NCI-H1417 treated with DMSO at 0.1 percent for 48 hours (cell line): ENCODE measurements at places on chromosomes 7 and 10.

DNA sequence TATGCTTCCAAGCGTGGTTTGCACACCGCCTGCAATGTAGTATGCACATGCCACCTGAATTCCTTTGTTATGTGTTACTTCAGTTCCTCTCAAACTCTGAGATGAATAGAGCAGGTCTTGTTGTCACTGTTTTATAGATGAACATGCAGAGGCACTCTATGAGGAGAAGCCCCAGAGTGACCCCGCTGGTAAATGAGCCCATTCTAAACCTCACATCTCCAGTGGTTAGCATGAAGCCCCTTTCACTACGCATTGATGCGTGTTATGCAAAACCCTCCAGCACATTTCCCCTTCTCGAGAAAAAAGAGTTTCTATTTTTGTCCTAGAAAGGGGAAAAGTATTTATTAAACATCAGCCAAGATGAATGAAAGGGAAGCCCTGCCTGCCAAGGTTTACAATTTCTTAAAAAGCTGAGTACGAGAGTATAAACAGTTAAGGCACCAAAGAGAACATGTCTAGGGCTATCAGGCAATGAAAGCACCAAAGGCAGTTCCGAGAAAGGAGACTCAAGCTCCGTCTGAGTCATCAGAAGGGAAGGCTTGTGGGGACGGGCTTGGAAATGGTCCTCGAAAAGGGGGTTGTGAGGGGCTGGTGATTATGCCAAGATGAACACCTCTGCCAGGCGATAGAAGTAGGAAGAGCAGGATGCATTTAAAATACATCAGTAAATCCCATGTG is 58.7 kb upstream of the PFKP start:
- no peak for DNase-seq

- no peak for DNase-seq
These were observed 40.8 kb upstream of the CTBP2 start for GRCh38 chr10:125201108-125201524.

GRCh38 chr10:68138526-68138925 is 29.2 kb downstream of the MYPN start:
- DNase-seq = no peak

DNA sequence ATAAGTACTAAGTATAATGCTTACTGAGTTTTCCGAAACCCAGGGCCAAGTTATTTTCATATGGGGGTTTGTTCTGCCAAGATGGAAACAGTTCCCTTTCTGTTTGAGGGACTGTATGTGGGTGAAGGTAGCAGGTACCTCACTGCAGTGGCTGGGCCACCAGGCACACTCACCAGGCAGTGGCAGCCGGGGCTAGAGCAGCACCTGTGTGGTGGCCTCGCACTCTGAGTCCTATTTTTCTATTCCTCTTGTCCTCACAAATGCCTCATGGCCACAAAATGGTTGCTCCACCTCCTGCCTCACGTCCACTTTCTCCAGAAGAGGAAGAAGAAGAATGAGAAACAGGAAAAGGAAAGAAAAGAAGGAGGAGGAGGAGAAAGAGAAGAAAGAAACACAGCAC is 167.3 kb upstream of the SHH start:
- DNase-seq = no peak

DNA sequence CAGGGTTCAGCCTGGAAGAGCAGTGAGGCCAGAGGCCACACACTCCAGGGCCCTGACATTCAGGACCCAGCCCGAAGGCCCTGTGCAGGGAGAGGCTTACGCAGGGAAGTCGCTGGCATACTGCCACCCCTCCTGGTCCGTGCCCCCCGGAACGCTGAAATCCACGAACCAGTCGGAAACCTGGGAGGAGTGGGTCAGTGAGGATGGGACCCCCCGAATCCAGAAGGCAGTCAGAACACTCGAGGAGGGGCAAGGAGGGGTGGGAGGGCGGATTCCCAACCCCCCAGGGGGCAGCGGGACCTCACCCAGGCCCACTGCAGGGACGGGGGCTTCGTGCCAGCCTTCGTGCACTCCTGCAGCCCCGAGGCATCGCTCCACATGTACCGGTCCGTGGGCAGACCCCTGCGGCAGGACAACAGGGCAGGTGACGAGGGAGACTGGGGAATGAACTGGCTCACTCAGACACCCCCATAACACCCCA is 13.5 kb downstream of the BHLHA15 start:
- DNase-seq = no peak

DNA sequence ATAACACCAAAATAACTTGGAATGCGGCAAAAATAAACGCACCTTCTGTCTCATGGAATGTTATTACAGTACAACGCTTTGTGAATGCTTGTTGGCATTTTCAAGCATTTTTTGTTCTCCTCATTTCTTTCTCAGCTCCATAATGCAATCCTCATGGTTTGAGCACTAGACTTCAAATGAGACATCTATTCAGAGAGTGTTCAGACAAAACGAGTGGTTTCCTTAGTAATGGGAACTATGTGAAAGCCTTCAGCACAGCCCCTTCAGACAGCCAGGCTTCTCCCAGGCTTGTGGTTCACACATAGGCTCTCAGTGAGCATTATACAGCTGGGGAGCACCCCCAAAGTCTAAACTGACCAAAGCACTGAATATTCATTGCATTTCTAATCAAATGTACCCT is 8.6 kb upstream of the LRRN3 start:
- DNase-seq = no peak

GRCh38 chr10:69483963-69484362 is 32.7 kb downstream of the TSPAN15 start:
- no peak for DNase-seq

DNA sequence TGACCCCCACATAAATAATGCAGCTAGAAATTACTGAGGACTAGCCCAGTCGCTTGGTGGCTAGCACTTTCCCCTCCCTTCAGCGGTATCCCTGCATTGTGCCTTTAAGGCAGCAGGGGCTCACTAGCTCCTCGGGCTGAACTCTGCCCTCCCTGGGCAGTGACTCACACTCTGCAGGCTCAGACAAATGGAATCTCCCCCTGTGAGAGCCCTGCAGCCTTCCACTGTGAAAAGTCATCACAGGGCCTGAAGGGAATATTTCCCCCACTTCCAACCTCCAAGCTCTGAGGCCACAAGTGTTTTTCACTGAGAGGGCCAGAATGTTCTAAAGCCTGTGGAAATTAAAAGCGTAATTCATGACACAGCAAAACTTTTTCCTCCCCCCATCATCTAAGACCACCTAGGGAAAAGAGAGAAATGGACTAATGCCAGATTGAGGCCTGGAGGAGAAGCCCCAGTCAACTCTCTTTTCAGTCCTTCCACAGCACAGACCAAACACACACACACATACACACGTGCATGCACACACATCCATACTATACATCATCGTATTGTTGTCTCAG is 93.6 kb upstream of the COL1A2 start:
- DNase-seq = no peak

DNA sequence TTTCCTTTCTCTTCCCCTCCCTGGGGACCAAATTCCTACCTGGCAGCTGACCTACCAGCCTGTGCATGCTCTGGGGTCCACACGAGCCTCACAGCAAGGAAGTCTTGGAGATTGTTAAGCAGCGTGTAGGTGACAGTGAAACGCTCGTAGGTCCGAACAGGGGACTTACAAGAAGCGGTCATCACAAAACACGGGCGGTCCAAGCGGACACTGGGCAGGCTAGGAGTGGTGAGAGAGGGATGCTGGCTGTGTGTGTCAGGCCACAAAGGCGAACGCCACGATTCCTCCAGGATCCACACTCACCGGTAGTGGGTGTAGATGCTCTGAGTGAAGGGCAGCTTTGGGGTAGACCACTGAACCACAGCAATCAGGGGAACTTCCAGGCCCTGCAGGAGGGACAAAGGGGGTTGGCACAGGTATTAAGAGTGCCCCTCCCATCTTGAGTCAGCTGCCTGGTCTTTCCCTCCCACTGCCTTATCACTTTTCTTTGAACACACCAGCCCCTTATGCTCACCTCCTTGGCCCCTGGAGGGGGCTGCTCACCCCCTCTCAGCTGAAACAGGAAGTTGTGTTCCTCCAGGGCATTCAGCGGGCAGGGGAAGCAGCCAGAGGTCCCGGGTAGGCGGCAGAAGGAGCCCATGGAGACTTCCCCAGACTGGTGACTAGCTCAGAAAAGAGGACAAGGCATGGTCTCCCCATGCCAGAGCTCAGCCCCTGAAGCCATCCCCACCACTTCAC is 2.0 kb downstream of the TRAPPC14 start:
- DNase-seq = no peak

- DNase-seq = no peak
These were observed 193.3 kb upstream of the KCND2 start for GRCh38 chr7:120079704-120080103.

GRCh38 chr10:33235251-33235884 is 99.1 kb downstream of the NRP1 start:
- no peak for DNase-seq

- DNase-seq = no peak
These were observed 11.3 kb downstream of the TSPAN14 start for GRCh38 chr10:80465451-80465835.

GRCh38 chr10:110392121-110392520 is 87.4 kb upstream of the SMNDC1 start:
- DNase-seq = no peak

GRCh38 chr10:86535132-86535882 is 13.7 kb upstream of the WAPL start:
- DNase-seq = no peak

DNA sequence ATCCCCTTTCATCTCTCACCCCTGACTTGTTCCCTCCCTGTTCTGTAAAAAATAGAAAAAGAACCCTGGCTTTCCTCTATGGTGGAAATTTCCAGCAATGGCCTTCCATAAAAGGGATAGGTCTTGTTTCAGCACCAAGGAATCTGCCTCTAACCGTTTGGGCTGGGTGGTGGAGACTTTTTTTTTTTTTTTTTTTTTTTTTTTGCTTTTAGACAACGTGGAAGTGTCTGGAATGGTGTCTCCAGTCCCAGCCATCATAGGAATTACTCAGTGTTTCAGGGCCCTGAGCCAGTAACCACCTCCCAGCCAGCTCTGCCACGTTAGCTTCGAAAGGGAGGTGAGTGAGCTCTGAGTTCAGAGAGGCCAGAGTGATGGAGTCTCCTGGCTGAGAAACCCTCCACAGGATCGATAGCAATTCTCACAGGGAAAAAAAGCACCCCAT is 97.3 kb upstream of the COL1A2 start:
- DNase-seq = no peak

DNA sequence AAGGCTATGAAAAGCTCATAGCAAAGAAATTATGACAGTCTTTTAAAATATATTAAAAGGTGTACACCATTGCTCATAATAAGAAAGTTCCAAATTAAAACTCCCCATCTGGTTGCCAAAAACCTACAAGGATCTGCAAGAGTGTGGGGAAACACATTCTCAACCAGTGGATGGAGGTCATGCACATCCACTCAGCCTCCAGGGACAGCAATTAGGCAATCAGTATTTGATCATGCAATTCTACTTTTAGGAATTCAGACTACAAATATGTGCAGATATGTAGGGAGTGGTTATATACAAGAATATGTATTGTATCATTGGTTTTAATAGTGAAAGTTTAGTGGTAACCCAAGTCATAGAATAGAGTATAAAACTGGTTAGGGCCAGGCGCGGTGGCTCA is 157.8 kb downstream of the FGFR2 start:
- no peak for DNase-seq

- no peak for DNase-seq
These were observed 126.4 kb upstream of the ZNF746 start for GRCh38 chr7:149624006-149624405.

- DNase-seq = no peak
These were observed 116.0 kb downstream of the LARP4B start for GRCh38 chr10:815338-816090.

- DNase-seq = no peak
These were observed 10.9 kb downstream of the TAS2R60 start for GRCh38 chr7:143454091-143454680.

DNA sequence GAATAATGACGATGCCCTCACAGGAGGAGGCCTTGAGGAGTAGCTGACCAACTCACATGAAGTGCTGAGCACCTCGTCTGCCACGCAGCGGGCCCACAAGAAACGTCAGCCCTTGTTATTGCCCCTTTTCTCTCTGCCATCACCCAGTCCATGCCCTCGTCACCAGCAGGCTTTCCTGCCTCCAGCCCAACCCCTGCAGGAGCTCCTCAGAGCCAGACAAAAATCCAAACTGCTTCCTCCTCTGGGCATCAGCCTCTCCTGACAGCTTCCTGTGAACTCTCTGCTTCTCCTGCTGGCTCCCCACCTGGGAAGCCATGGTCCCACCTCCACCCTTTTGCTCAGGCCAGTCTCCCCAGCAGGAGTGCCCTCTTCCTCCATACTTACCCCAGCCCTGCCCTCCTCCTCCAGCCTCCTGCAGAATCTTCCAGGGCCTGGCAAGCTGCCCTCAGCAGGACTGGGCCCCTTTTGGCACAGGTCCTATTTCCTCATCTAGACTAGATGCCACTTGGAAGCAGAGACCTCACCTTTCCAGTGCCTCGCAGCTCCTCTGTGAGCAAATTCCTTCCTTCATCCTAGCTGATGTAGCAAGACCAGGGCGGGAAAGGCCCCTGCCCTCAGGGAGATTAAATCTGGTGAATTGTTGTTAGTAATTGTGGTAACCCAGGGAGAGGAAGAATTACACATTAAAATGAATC is 115.1 kb downstream of the C10orf105 start:
- DNase-seq = no peak

- DNase-seq = no peak
These were observed 111.1 kb upstream of the PDLIM1 start for GRCh38 chr10:95401704-95402469.

GRCh38 chr10:12237265-12238220 is 41.6 kb downstream of the CDC123 start:
- no peak for DNase-seq

- no peak for DNase-seq
These were observed 694 bp downstream of the COL1A2 start for GRCh38 chr7:94395141-94396036.

DNA sequence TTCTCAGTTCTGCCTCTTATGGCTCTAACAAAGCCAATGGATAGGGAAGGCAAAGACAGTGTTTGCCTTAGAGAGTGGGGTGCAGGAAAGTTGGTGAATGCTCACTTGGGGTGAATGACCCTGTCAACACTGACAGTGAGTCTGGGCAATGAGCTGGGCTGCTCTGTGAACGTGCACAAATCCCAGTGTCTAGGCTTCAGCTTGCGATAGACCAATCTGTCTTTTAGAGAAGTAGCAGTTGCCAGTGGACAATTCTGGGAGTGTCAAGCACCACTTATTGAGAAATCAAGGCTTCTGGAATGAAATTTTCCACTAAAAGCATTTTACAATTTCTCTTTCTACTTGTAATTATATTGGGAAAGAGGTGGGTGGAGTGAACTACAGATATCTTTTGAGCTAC is 141.4 kb downstream of the HERPUD2 start:
- DNase-seq = no peak

DNA sequence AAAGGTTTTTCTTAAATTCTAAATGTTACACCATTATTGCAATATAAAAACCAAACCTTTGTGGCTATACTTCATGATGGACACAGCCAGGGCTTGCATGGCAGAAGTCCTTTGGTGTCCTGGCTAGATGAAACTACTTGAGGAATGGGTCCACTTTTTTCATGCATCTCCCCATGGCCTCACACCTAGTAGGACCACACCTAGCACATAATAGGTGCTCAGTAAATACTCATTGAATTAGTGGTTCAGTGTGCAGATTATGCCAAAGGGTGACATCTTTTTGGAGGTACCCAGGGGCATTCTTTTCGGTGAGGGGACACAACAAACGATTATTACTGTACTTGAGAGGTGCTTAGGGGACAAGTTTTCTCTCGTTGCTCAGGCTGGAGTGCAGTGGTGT is 20.7 kb upstream of the SRGN start:
- no peak for DNase-seq
